AG10803 (cell line): ENCODE measurements at places on chromosomes 4 and X.

- DNase-seq = no peak
These were observed 59.4 kb downstream of the SHOX start for GRCh38 chrX:689983-690382.

DNA sequence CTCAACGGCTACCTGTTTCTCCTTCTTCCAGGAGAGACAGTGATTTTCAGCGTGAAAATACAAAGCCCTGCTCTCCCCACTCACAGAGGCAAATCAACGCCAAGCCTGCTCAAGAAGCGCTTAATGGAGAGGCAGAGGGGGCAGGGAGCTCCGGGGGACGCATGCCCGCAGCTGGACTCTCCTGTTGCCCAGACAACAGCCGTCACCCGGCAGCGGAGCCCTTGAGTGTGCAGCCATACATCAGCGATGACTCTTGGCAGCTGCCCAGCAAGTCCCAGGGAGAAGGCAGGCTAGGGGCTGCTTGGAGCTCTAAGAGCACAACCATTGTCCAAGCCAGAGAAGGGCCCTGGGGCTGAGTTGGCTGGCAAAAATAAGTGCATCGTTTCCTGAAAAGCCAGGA, 71.0 kb upstream of the AFAP1 start:
- peak; percentile 13 for DNase-seq

DNA sequence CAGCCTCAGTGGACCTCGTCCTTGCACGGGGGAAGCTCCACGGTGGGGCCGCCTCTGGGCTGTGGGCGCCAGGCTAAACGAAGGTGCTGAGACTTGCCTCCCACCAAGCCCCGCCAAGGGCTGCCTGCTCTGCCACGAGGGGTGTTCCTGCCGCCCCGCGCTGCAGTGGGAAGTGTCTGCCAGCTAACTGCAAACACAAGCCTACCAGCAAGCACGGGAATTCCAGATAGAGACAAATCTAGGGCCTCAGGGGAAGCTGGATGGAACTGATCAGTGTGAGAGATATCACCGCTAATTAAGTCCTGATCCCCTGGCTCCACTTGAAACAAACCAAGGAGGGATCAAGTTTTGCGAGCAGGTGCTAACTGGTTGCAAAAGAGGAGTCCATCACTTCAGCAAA, 181.6 kb upstream of the LEF1 start:
- DNase-seq = no peak

- DNase-seq = no peak
These were observed 7.3 kb upstream of the DCTD start for GRCh38 chr4:182924497-182924896.

GRCh38 chrX:150966235-150966634, 16.9 kb upstream of the HMGB3 start:
- no peak for DNase-seq

- DNase-seq = peak; percentile 41
These were observed at the start of gene ARHGAP6 for GRCh38 chrX:11665168-11666111. Gene ARHGAP6, minus strand, starts transcription at chrX:11665920. Its CDS starts 1,092 bp downstream, at chrX:11664828.

GRCh38 chrX:41259516-41259915, 74.4 kb upstream of the DDX3X start:
- peak; percentile 71 for DNase-seq

GRCh38 chr4:185837415-185838103, 25.6 kb upstream of the SORBS2 start:
- no peak for DNase-seq

- peak; percentile 11 for DNase-seq
These were observed 12.8 kb downstream of the THAP9 start for GRCh38 chr4:82913305-82913704.

DNA sequence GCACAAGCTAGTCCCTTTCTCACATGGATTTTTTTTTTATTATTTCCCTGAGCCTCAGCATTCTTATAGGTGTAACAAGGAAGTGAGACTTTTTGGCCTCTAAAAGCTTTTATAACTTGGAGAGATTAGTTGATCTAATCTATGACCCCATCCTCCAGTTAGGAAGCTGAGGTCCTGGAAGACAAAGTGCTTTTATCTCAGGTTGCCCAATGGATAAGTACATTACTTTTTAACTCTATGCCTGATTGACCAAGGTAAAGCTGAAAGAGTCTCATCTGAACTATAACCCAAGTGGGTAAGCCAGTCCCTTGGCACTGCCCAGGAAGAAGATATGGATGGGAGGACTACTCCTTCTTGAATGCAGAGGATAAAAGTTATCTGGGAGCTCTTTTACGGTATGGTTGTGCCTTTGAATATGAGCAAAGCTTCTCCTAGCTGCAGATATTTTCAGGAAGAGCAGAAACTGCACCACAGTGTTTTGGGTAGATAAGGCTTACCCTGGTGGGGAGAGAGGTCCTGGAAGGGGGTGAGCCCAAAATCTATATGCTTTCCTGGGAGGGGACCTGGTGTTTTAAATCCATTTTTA, 40.2 kb downstream of the VSIG4 start:
- DNase-seq = no peak

GRCh38 chr4:88981993-88982392, 75.0 kb downstream of the FAM13A start:
- DNase-seq = no peak

DNA sequence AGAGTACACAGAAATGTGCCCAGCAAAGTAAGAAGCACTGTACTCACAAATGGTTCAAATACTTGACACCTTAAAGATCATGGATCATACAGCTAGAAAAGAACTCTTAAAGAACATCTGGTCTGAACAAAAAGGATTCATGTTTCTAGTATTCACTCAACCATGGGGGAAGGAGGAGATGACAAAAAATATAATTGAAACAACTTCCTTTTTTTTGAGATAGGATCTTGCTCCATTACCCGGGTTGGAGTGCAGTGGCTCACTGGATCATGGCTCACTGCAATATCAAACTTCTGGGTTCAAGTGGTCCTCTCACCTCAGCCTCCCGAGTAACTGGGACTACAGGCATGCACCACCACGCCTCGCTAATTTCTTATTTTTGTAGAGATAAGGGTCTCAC, 6.0 kb downstream of the DHX15 start:
- no peak for DNase-seq
